ENCODE measurements at places on chromosomes 5 and 9. TPM values are rescaled to one million over a fixed set of nuclear protein-coding genes. Genes with fewer than 3 reads are reported as not detected.
A peak's percentile ranks its signal among the peaks of the same experiment; 100 is the strongest.

DNA sequence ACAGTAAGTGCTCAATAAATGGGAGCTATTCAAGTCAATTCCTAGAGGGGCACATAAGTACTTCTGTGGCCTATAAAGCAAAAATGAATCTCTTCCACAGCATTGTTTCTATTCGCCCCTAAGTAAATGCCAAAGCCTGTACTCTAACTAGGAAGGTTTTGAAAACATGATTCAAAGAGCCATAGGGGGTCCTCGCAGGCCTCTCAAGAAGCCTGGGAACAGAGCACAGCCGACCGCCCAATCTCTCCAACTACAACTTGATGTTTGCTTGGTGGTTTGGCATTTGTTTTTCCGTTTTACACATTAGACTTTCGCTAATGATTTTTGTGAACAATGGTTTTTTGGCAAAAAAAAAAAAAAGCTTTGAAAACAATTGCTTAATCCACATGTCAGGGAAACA, 19.4 kb downstream of the EFNA5 start:
- no peak overlapping the region for H3K4me3 ChIP-seq
- no peak overlapping the region for H3K27ac ChIP-seq
- H3K36me3 ChIP-seq, result no peaks in the 10 kb centered on the region
- no peak for DNase-seq

Gene CTNNAL1
- polyA plus RNA-seq, result 27.8 TPM

DNA sequence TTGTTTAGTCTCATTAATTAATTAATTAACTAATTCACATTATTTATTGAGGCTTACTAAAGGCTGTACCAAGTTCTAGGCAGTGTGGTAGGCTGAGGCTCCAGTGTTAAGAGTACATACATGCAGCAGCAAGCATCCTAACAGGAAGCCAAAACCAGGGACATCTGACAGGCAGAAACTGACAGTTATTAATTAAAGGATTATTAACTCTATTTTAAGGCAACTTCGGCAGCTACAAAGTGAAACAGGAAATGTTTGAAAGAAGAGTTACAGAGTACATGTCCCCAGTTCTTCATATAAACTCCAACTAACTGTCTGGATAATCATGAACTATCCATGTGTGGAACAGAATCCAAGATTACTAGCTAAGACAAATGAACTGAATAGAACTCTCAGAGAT, 39.3 kb upstream of the GABRB2 start:
- H3K27ac ChIP-seq, result no peak overlapping the region
- no peaks in the 10 kb centered on the region for H3K27me3 ChIP-seq
- no peak for DNase-seq
- H3K36me3 ChIP-seq, result no peaks in the 10 kb centered on the region
- H3K4me3 ChIP-seq, result no peak overlapping the region

GRCh38 chr9:131240047-131240921, 36.0 kb downstream of the FAM78A start:
- peak overlapping the region; percentile 42 for H3K27ac ChIP-seq
- DNase-seq, result no peak
- no peaks in the 10 kb centered on the region for H3K27me3 ChIP-seq
- no peak overlapping the region for H3K4me3 ChIP-seq

DNA sequence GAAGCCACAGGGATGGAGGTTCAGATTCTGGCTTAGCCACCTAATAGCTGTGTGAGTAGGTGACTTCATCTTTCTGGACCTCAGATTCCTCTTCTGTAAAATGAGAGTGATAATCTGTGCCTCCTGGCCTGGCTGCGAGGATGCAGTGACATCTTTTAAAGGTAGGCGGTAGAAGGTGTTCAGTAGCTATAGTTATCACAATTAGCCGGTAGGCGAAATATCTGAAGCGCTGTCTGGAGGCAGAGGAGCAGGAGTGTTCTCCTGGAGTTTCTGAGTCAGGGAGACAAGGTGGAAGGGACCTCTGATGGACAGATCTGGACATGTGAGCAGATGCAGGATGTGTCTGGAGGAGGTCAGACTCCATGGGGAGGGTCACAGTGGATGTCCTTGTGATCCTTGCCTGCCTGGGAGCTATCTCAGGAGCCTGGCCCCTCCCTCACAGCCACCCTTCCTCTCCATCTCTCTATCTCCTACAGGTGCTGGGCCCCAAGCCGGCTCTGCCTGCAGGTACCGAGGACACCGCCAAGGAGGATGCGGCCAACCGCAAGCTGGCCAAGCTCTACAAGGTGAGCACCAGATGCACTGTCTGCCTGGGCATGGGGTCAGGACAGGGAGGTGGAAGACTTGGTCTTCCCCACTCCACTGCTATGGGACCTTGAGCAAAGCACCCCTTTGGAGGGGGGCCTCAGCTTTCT, 45.6 kb downstream of the GSN start:
- no peaks in the 10 kb centered on the region for H3K27me3 ChIP-seq
- H3K27ac ChIP-seq, result no peak overlapping the region
- H3K4me3 ChIP-seq, result no peak overlapping the region
